ENCODE measurements at places on chromosomes 7 and 10.

- no peak for DNase-seq
Observed at GRCh38 chr10:103691723-103692435, 163.5 kb downstream of the SH3PXD2A start.

DNA sequence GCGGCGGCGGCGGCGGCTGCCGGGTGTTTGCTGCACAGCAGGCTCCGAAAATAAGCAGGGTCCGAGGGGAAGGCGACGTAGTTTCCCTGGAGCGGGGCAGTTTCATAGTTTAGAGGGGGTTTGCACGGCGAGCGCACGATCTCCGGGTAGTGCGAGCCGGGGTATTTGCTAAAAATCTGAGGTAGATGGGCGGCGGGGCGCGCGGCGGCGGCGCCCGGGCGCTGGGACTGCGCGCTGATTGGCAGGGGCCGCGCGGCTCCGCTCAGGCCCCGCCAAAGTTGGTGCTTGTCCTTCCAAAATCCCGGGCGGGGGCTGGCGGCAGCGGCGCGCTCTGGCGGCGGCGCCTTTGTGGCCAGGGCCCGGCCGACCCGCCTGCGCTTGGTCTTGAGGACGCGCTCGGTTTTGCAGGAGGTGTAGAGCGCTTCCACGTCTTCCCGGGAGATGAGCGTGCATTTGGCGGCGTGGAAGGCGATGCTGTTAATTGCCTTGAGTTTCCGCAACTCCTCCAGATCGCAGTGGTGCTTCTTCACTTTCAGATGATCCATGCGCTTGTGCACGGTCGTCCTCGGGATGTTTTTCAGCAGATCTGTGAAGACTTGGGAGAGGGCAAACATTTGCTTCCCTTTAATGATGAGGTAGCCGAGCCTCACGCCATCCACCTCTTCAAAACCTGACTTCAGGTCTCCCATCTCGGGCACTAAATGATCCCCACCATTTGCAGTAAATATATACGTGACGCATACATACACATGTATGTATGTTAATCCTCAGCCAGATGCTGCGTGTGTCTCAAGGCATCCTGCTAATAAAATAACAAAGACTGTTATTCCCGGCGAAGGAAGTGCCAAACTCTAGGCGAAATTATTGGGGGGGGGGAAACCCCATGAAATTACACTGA, 8.1 kb downstream of the SKIDA1 start:
- peak; percentile 12 for DNase-seq

DNA sequence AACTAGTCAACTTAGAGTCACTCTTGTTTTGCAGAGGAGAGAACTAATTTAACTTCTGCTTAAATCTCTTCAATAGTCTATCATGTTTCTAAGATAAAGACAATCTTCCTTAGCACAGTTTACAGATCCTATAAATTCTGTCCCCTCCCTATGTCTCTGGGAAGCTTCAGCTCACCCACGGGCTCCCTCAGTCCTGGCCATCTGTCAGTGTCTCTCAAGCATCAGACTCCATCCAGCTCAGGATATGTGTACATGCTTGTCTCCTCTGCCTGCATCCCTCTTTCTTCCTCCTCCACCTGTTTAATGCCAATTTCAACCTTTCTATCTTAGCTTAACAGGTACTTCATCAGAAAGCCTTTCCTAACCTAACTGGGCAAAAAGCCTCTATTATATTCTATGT, 177.1 kb upstream of the PTER start:
- no peak for DNase-seq

DNA sequence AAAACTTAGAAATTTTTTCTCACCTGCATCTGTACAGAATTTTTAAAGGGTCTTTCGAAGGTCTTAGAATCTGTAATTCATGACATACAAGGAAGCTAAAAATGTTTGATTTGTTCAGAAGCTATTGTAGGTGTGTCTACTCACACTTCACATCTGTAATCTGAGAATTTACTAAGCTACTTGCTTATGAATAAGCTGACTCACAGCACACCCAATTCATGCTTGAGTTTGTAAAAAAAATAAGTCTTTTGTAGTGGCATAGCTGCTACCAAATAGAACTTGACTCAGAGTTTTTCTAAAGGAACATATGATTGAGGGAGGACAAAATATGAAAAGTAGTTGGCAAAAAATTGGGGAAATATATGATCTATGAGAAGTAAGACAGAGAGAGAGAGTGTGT, 12.7 kb upstream of the AGR2 start:
- DNase-seq, result no peak

DNA sequence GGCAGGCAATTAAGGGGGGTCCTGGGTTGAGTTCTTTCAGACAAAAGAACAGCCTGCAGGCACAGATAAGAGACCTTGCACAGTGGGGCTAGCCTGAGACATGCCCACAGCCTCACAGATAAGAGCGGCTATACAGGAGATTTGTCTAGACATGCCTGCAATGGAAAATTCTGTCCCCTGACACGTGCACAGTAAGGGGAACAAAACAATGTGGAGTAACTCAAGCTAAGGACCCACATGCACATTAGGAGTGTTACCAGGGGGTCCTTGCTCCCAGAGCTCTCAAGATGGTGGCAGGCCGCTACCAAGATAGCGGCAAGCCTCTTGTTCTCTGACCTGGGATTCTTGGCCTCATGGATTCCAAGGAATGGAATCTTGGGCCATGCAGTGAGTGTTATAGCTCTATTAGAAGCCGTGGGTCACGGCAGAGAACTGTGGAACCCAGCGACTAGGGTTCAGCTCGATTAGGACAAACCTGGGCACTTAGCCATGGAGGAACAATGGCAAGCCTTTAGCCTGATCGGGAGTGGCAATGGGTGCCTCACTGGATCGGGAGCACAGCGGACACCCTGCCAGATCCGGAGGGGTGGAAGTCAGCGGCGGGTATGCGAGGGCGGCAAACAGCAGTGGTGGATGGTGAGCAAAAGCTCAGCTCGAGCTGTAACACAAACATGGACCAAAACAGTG, 196.9 kb downstream of the CCSER2 start:
- DNase-seq, result no peak

DNA sequence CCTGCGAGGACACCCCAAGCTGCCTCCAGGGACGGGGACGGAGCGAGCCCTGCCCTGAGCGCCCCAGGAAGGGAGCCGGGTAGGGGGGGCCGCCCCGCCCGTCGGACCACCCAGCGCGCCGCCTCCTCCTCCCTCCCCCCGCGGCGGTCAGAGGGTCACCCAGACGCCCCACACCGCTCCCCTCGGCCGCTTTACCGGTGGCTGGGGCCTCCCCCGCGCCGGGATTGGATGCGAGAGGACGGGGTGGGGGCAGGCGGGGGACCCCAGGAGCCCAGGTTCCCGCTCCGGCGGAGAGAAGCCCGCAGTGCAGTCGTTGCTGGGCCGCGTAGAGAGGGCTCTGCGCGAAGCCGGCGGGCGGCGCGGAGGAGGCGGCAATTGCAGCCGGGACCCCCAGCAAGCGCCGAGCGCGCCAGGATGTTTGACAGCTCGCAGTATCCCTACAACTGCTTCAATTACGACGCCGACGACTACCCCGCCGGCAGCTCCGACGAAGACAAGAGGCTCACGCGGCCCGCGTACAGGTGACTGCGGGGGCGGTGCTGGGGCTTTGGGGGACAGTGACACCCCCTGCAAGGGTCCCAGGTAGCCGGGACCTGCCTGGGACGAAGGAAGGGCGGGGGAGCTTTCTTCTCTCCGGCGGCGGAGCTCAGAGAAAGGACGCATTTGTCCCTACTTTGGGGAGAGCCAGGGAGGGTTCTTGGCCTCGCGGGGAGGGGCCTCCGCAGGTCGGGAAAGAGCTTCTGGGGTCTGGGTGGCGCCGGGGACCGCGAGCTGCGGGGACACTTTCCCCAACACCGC, at the start of gene FOXL3:
TSS of gene FOXL3 (plus strand) at position 415 of the 798 bp plus-strand sequence. CDS start at position 415, 0 bp downstream.
- no peak for DNase-seq

GRCh38 chr10:122939856-122940543, 14.0 kb downstream of the C10orf88 start:
- no peak for DNase-seq

- peak; percentile 83 for DNase-seq
Observed at GRCh38 chr7:26201247-26202018, at the start of gene CBX3. Gene CBX3 (plus strand): TSS chr7:26201745. CDS start chr7:26202999, 1,254 bp downstream.

GRCh38 chr7:27211764-27212204, 11.9 kb upstream of the HOXA13 start:
- no peak for DNase-seq

DNA sequence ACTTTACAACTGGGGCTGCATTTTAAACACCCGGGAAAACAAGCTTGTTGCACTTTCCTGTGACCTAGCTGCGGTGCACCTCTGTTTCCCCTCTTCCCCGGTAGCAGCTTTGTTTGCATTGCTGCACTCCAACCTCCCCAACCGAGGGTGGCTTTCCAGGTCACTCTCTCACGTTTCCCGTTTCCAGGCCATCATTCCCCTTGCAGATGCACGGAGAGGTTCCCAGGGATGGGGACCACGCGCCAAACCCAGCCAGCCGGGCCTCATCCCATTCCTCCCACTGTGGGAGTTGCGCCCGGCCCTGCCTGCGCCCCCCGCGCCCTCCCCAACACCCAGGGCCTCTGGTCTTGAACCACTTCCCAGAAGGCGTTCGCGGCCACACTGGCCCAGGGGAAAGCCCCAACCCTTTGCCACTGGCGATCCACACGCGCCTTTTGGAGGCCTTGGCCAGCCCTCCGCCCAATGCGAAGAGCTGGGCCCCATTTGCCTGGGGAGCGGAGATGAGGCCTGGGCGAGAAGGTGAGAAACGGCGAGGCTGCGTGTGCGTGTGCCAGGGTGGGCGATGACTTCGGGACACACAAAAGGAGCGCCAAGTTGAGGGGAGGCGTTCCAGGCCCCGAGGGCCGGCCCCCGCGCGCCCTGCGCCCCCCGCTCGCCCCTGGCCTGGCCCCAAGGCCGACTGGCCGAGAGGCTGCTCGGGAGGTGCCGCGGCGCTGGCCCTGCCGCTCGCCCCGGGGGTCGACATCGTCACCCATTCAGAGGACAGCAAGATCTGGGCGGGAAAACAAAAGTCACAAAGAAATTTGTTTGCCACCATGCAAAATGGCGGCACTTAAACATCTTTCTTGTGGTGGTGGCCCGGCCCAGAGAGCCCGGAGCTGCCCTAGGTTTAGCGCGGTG, 15.9 kb downstream of the SKIDA1 start:
- no peak for DNase-seq

DNA sequence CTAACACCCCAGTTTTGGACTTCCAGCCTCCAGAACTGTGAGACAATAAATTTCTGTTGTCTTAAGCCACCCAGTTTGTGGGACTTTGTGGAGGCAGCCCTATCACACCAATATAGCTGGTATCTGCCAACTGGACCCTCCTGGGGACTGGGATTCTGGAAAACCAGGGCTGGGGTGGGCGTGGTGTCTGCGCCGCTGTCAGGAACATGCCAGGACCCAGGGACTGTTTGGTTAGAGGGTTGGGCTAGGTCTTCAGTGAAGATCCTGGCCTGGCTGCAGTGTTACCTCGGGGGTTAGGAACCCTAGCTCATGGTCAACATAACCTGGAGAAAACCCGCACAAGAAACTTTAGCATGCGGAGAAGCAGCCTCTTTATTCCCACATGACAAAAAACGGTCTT, 42.6 kb downstream of the PNLIPRP2 start:
- no peak for DNase-seq

DNA sequence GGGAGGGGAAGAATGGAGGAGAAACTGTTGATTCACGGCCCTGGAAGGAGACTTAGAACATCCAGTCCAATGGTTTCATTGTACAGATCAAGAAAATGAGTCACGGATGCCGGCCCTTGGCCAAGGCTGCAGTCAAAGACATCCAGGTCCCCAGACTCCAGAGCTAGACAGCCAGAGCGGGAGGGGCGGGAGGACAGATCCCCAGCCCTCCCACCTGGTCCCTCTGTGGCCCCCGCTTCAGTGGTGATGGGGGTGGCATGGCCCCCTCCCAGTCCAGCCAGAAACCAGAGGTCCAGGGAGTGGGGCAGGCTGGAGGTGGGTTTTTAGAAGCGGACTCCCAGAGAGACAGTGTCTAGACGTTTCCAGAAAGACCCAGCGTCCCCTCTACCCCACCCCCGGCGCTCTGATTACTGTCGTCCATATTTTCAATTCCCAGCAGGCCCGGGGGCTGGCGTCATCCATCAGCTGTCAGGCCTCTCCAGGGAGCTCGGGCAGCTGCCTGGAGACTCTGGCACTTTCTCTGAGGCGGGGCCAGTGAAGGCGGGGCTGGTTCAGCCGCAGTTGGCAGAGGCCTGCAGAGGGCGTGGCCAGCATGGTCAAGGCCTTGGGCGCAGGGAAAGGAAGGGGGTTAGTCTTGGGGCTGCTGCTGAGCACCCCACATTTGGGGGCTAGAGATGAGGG, 8.0 kb upstream of the HSPB1 start:
- DNase-seq, result peak; percentile 91

GRCh38 chr7:115933471-115933870, 97.1 kb downstream of the TFEC start:
- DNase-seq, result no peak

DNA sequence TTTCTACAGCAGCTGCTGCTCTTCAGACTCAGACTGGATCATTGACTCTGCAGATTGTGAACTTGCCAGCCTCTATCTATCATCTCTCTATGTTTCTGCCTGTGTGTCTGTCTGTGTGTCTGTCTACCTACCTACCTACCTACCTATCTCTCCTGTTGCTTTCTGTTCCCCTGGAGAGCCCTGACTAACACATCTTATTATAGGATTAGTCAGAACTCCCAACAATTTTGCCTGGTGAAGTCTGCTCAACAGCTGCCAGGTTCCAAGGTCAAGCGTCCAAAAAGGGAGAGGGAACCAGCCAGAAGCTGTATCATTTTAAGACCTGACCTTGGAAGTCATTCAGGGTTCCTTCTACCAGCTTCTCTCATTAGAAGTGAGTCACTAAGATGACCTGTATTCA, 579.0 kb upstream of the DPP6 start:
- no peak for DNase-seq

GRCh38 chr10:111593578-111593977, 516.7 kb downstream of the ADRA2A start:
- DNase-seq, result no peak

DNA sequence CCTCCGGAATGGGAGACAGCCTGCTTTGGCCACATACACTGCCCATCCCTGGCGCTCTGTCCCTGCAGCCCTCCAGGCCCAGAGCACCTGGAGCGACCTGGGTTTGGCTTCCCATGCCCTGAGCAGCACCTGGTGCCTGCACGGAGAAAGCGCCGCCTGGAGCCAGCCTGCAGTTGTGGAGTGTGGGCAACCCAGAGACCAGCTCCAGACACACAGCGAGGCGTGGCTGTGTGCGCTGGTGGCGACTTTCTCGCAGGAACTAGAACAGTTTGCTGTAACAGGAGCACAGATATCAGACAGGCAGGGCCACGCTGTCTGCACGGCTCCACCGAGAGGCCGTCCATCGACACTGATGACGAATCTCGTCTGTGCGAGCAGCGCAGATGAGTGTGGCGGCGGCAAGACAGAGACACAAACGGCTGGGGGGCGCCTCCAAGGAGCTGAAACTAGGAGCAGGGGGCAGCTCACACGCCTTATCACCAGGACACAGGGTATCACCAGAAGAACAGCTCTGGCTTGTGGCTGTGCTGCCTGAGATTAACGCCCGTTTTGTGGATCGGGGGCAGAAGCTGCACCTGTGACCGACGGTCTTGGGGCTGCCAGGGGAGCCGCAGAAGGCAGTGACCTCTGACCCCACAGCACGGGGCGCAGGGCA, 275.3 kb downstream of the DNAJB6 start:
- DNase-seq, result no peak

GRCh38 chr10:129426606-129427005, 40.4 kb upstream of the MGMT start:
- DNase-seq, result peak; percentile 3
